Activated naive CD4-positive, alpha-beta T cell (primary cell): ENCODE measurements at places on chromosomes 2 and 18.

- no peak for DNase-seq
Measured at GRCh38 chr2:49616800-49617199, 462.5 kb upstream of the FSHR start.

- no peak for DNase-seq
Measured at GRCh38 chr2:222322236-222322635, 23.4 kb upstream of the PAX3 start.

GRCh38 chr2:23525137-23525765 is 140.3 kb downstream of the KLHL29 start:
- DNase-seq = no peak

DNA sequence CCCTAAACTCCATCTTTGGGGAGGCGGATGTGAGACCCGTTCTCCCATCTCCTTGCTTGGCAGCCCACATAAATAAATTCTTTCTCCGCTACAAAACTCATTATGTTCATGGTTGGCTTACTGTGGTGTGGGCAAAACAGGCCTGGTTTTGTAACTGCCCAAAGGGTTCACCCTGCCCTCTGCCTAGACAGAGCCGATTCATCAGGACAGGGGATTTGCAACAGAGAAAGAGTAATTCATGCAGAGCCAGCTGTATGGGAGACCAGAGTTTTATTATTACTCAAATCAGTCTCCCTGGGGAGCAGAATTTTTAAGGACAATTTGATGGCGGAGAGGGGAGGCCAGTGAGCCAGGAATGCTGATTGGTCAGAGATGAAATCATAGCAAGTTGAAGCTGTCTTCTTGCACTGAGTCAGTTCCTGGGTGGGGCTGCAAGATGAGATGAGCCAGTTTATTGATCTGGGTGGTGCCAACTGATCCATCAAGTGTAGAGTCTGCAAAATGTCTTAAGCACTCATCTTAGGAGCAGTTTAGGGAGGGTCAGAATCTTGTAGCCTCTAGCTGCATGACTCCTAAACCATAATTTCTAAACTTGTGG is 8.4 kb upstream of the RNF125 start:
- no peak for DNase-seq

DNA sequence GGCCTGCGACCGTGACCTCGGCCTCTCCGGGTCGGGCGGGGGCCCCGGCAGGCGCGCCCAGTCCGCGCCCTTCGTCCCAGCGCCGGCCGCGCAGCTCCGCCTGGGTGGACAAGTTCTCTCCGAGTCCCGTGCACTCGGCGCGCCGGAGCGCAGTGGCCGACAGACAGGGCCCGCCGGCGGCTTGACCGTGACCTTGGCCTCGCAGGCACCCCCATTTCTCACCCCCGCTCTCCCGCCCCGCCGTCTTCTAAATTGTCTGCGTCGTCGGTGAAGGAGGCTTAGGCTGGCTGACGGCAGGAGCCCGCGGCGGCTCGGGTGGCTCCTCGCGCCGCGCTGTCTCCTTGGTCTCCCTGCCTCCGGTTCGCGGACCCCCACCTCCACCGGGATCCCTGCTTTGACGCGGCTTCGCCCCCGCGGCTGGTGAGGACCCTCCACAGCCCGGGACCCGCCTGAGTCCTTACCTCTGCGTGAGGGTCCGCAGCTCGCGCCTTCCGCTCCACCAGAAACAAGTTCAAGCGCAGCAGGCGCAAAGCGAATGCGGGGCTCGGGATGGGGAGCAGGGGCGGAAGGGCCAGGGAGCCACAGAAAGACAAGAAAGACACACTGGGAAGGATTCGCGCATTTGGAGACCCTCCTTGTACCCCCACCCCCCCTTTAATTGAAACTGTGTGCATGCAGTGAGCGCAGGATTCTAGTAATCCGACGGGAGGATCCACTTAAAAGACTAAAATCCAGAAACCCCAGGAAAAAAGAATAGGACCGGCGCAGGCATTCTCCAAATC is 4.0 kb downstream of the PTGR3 start:
- peak; percentile 3 for DNase-seq

GRCh38 chr2:56357655-56358295 is 174.0 kb downstream of the CCDC85A start:
- no peak for DNase-seq

GRCh38 chr2:27723372-27724144 is 48.0 kb upstream of the MRPL33 start:
- no peak for DNase-seq
